ENCODE measurements at places on chromosomes 5 and 9.
A peak's percentile ranks its signal among the peaks of the same experiment; 100 is the strongest.

- DNase-seq = peak; percentile 82
These were observed 672.9 kb downstream of the NR2F1-AS1 start for GRCh38 chr5:92907938-92908606.

- DNase-seq = peak; percentile 11
These were observed 104.1 kb upstream of the ZNF462 start for GRCh38 chr9:106758911-106759310.

DNA sequence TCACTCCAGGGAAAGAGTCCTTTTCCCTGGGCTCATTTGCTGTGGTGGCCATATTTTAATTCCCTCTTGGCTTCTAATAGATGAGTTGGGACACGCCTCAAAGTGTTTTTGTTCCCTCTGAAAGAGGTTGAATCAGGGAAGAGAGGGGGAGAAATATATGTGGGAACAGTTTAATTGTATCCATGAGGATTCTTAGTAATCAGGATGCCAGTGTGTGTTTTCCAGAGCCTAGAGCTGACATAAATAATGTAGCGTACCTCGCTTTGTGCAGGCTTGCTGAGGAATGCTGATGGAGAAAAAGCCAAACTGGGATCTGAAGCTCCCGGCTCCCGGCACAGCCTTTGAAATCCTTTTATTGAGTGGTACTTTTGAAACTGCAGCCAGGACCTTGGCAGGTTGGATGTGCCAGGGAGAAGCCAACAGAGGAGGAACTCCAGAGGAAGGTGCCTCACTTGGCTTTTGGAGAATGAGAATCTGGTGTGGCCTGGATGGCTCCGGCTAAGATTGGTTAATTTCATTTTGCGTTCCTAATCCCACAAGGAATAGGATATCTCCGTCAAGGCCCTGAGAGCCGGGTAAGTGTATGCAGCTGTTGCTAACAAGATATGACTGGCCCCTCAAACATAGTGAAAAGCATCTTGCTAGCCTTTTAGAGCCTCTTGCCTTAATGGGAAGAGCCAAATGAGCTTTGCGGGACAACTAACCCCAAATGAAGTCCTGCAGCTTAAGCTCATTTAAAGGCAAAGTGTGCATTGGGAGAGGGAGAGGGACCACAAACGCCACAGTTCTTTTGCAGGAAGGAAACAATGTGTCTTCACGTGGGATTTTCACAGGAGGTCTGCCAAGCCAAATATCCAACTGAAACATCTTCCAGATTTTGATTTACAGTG, 471.1 kb upstream of the WWC1 start:
- no peak for DNase-seq

- peak; percentile 53 for DNase-seq
These were observed 919.0 kb downstream of the TAF11L14 start for GRCh38 chr5:18553269-18553668.

GRCh38 chr5:6372251-6373080, 5.9 kb downstream of the MED10 start:
- no peak for DNase-seq
